ENCODE measurements at places on chromosomes 16 and 17.

DNA sequence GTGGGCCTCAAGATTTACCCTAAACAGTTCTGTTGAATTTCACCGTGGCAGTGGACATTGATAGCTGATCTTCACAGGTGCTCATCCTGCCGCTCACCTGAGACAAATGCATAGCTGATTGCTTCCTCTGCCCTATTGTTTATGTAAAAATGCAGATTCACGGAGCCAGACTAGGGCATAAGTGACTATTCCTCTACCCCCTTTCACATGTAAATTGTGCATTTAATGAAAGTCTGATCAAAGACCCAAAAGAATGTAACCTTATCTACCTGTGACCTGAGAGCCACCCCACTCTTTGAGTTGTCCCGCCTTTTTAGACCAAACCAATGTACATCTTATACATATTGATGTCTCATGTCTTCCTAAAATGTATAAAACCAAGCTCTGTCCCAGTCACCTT lies 312.4 kb upstream of the CDH5 start:
- no peak for DNase-seq

- DNase-seq: peak; percentile 51
Measured at GRCh38 chr16:3654249-3654991, at the start of gene DNASE1. DNASE1 (plus strand) TSS chr16:3654691; CDS start chr16:3655374, 683 bp downstream.

- no peak for DNase-seq
Measured at GRCh38 chr17:56908001-56908542, 5.8 kb downstream of the TRIM25 start.

GRCh38 chr16:1781254-1781653 lies 1.1 kb downstream of the SPSB3 start:
- DNase-seq: no peak

- DNase-seq: no peak
Measured at GRCh38 chr17:39745335-39746144, 7.8 kb downstream of the GRB7 start.

DNA sequence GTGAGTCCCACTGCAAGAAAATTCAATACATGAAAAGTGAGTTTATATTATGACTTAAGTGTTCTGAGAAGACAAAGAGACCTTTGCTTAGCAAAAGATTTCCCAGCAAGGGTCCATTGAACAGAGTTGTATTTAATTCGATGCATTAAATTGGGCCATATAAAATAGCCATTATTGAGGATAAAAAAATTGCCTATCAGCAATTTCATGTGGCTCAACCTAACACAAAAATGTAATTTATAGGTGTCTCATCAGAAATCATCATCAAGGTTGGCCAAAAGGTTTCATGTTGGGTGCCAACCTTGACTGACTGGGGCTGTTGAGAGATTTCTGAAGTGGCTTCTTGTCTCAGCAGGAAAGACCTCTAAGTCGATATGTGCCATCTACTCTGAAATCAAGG lies 84.8 kb upstream of the TOX3 start:
- DNase-seq: no peak

GRCh38 chr16:51763072-51763661 lies 612.1 kb upstream of the SALL1 start:
- no peak for DNase-seq

DNA sequence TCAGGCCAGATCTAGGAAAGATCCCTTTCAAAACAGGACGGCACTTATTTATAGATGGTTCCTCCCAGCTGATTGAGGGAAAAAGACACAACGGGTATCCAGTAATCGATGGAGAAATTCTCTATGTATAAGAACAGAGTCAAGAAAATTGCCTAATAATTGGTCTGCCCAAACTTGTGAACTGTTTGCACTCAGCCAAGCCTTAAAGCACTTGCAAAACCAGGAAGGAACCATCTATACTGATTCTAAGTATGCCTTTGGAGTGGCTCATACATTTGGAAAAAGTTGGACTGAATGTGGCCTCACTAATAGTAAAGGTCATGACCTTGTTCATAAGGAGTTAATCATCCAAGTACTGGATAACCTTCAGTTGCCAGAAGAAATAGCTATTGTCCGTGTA lies 5.9 kb downstream of the HPR start:
- no peak for DNase-seq

GRCh38 chr17:29807520-29808361 lies 122.3 kb downstream of the SSH2 start:
- peak; percentile 68 for DNase-seq

DNA sequence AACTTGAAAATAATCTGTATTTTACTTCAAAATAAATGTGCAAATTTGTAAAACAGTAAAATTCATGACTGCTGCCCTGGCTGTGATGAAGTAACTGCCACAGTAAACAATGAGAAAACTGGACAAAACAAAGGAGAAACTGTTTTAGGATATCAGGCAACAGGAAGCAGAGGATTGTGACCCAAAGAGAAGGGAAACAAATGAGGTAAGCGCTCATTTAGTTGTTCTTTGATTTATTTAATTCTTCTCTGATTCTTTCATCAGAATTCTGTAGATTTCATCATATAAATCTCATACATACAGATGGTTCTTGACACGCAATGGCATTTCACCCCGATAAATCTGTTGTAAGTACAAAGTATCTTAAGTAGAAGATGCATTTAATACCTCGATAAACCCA lies 198.1 kb upstream of the AXIN2 start:
- DNase-seq: no peak

GRCh38 chr16:85281181-85281580 lies 168.9 kb upstream of the CIBAR2 start:
- DNase-seq: no peak

DNA sequence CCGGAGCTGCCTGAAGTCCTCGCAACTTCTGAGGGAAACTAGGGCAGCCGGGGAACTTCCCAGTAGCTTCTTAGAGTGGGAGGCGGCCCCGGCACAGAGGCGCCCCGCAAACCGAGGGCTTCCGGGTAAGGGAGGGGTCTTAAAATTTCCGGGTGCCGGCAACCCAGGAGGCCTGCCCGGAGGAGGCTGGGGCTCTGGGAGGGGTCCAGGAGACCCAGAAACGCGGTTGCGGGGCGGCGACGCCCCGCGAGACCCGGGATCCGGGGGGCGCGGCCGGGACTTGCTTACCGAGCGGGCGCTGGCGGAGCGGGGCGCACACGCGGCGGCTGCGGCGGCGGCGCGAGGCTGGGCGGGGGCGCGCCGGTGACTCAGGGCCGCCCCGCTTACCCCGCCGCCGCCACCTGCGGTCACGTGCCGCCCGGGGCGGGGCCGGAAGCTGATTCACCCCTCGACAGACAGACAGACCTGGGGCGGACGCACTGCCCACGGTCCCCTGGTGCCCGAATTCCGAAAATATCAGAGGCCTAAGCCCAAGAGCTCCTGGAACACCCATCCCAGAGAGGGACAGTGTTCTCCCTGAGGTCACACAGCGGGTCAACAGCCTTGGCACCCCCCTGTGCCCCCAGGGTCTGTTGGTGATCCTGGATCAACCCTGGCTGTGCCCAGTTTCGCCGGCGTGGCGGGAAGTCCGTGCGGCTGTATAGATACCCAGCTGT lies at the start of gene FAM83G:
TSS of gene FAM83G (minus strand) at position 344 of the 716 bp plus-strand sequence. CDS start 723 bp downstream, outside the sequence.
- peak; percentile 85 for DNase-seq

DNA sequence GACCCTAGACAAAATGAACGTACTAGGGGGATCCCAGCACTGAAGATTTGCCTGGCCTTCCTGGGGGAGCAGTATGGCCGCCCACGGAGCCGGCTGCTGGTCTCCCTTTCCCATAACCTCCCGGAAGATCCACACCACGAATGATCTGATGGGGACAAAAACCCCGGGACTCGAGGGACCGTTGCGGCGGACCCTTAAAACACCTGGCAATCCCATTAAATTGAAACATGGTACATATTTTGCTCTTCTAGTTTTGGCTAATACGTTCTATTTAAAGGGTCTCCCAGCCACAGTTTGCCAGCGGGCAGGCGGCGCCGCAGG lies 45.2 kb upstream of the LCMT1 start:
- DNase-seq: no peak

DNA sequence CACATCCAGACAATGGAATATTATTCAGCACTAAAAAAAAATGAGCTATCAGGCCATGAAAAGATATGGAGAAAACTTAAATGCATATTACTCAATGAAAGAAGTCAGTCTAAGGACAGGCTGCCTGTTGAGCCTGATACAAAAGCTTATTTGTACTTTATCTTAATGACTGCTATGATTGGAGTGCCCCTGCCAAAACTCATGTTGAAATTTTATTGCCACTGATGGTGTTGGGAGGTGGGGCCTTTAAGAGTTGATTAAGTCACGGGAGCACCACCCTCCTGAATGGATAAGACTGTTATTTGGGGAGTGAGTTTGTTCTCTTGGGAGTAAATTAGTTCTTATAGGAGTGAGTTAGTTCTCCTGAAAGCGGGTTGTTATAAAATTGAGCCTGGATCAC lies 9.9 kb downstream of the C17orf67 start:
- no peak for DNase-seq

DNA sequence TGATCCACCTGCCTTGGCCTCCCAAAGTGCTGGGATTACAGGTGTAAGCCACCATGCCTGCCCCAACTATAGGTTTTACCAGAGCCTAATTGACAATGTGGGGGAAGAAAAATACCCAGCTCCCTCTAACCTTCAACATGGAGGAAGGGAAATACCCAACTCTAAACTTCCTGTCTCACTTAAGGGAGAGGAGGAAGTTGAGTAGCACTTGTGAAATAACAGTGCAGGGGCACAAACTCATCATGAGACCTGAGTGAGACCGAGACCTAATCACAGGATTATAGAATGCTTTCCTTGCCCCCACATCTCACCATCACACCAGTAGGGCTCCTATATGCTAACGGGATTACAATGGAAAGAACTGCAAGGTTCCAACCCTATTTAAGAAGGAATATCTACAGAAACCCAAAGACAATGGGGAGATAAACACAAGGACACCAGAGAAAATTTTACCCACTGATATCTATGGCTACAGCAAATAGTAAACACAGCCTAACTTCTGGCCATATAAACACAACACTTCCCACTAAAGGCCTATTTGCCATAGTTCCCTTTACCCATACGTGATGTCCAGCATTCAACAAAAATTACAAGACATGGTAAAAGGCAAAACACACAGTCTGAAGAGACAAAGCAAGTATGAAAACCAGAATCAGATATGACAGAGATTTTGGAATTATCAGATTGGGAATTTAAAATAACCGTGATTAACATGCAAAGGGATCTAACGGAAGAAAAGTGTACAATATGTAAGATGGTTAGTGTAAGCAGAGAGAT lies 26.9 kb downstream of the OR3A1 start:
- DNase-seq: no peak

DNA sequence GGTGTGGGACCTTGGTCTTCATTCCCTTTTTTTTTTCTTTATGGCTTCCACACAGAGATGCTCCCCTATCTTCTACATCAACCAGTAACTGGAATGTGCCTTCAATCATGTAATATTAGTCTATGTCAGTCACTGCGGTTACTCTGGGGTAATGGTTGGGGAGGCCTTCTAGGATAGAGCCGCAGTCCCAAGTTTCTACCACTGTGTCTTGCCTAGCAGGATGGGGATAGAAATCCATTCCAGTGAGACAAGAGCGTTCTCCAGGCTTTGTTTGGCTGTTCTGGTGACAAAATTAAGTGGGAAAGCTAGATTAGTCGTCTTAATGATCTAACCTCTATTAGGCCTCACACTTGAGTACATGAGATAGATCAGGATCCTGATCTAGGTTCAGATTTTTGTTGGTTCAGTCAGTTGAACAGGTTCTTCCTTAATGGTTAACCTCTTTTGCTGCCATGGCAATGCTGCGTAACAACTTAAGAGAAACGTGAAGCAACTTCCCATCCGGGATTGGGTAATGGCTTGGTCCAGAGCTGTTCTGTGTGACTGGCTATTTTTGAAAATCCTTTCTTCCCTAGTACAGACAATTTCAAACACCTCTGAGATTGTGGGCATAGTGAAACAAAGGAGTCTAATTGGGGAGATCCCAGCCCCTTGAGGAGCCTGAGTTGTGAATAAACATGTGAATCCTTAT lies 8.7 kb downstream of the MSL1 start:
- no peak for DNase-seq

DNA sequence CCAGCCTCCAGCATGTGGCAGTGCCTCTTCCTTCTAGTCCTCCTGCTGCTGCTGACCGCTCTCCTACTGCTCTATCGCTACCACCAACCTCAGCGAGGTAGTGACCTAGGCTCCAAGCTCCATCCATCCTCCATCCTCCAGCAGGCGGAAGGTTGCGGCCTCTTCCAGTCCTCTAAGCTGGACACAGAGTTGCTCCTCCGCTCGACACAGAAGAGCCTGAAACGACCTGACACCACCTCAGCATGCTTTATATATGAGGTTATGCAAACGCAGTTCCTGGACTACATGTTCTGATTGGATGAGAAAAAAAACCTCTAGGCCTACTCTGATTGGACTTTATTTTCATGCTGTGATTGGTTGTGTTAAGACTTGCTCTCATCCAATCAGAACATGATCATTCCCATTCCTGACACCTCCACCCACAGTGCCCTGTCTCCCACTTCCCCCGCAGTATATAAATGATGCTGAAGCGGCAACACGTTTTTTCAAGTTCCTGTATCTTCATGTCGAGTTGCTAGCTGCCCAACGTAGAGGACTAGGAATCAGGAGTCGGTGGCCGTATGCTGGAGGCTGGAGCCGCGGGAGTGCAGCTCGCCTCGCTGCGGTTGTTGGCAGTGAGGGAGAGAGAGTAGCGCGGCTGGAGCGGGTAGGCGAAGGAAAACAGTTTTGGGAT lies 398.1 kb downstream of the KCNJ18 start:
- DNase-seq: no peak

DNA sequence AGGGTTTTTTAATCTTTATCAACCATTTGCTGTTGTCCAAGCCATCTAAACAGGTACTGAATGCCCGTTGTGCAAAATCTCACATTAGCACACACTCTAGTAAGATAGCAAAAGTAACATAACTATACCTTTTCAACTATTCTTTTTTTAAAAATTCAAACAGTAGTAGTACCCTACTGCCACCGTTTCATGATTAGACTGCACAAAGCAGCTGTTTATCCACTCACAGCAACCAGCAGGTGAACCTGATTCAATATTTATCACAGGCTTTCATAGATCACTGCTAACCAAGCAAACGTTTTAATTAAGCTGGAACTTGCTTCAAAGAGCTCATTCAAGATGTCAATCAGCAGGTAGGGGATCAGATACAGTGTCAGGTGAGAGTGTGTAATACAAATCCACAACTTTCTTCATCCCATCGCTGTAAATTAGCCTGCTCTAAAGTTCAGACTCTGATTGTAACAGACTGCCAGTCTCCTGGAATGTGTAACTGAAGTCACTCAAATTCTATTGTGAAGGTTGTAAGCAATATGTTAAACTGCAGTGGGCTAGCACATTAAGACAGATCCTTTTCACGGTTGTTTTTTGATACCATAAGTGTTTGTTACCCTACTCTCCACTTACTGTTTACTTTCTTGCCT lies 47.3 kb downstream of the BRIP1 start:
- no peak for DNase-seq

- DNase-seq: no peak
Measured at GRCh38 chr17:72691586-72691985, 400.9 kb downstream of the SLC39A11 start.

DNA sequence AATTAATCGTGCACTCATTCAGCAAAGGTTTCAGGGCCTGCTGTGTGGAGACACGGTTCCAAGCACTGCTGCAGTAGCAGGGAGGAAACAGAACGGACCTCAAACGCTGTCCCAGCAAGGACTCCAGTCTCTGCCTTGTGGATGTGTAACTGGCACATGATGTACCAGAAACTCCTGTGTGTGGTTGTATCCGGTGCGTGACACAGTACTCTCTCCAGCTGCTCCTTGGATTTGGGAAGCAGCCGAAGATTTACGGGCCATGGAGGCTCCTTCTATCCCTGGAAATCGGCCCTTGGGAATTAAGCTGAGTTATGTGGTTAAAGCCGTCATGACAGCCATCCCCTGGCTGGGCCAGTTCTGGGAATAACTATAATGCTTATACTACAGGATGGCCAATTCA lies 8.5 kb upstream of the ANKRD11 start:
- no peak for DNase-seq

GRCh38 chr17:81651692-81652091 lies 4.7 kb downstream of the PDE6G start:
- DNase-seq: no peak

All from activated T-cell treated with anti-CD3 and anti-CD28 coated beads for 24 hours (primary cell).